ENCODE measurements at places on chromosomes 5 and 9.
A peak's percentile ranks its signal among the peaks of the same experiment; 100 is the strongest.

DNA sequence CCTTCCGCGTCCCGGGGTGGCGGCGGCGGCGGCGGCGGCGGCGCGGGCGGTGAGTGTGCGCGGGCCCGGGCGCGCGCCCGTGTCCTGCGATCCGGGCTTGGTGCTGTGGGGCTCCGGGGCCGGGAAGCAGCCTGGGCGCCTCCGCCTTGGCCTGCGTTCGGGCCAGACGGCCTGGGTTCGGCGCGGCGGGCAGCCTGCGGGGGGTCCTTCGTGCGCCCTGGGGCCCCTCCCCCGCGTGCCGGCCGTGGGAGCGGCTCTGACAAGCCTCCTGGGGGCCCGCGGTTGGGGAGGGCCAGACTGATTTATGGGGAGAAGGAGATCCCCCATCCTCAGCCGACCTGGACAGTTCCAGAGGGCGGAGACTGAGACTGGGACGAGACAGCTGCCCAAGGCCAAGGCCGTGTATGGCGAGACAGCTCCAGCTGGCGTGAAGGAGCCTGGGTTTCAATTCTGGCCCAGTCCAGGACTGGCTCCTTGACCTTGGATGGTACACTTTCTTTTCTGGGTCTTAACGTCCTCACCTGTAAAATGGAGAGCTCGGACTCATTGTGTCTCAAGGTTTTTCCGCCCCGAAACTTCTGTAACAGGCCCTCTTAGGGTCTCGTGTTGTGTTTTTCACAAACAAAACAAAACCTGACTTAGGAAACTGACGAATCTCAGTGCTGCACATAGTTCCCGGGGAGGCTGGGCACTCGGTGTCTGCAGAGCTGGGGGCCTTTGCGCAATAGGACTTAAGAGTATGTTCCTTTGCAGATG lies 603 bp downstream of the TMEM268 start:
- peaks cover 24% of the 10 kb centered on the region for H3K4me1 ChIP-seq
- H3K27ac ChIP-seq, result peak overlapping the region; percentile 80
- DNase-seq, result peak; percentile 64
- no peaks in the 10 kb centered on the region for H3K36me3 ChIP-seq

- no peak overlapping the region for H3K27ac ChIP-seq
- H3K4me1 ChIP-seq, result peaks cover 8% of the 10 kb centered on the region
- H3K27me3 ChIP-seq, result no peaks in the 10 kb centered on the region
- no peak for DNase-seq
Observed at GRCh38 chr5:98517560-98518366, 255.7 kb upstream of the RGMB start.

DNA sequence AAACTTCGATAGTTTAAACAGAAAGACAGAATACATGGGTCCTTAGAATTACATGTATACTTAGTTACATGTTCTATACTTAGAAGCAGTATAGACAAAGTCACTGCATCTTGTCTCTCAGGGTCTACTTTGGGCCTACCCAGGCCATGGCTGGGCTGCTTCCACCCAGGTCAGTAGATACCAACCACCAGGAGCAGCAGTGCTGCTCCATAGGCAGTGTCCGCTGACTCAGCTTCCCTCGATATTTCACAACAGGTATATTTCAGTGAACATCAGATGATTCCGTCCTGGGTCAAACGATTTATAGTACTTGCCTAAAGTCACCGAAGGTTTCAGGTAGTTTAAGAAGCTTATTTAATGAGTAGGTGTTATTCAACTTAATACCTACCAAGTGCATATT lies 18.0 kb downstream of the IARS1 start:
- H3K27me3 ChIP-seq, result no peaks in the 10 kb centered on the region
- no peak for DNase-seq
- no peak overlapping the region for H3K4me3 ChIP-seq
- H3K27ac ChIP-seq, result no peak overlapping the region

DNA sequence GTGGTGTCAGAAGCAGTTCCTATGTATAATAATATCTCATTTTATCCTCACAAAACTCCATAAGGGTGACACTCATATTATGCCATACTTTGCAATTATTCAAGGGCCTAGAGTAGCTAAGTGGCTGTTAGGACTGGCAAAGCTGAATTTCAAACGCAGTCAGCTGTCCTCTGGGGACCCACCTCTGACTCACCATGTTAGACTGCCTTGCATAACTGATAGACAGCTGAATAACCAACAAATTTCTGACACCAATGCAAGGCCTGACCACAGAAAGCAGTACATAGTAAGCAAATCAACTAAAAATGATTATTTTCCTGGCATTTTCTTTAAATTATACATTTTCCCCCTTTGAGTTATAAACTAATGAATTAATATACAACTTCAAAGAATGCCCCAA lies 251.6 kb upstream of the PTGER4 start:
- DNase-seq, result peak; percentile 22
- H3K27ac ChIP-seq, result no peak overlapping the region
- no peaks in the 10 kb centered on the region for H3K4me1 ChIP-seq
- H3K27me3 ChIP-seq, result no peaks in the 10 kb centered on the region
- no peak overlapping the region for H3K4me3 ChIP-seq

GRCh38 chr5:136075466-136075891 lies 46.7 kb downstream of the TGFBI start:
- H3K4me1 ChIP-seq, result no peaks in the 10 kb centered on the region
- no peaks in the 10 kb centered on the region for H3K36me3 ChIP-seq
- H3K4me3 ChIP-seq, result no peak overlapping the region
- no peak overlapping the region for H3K27ac ChIP-seq
- DNase-seq, result no peak

DNA sequence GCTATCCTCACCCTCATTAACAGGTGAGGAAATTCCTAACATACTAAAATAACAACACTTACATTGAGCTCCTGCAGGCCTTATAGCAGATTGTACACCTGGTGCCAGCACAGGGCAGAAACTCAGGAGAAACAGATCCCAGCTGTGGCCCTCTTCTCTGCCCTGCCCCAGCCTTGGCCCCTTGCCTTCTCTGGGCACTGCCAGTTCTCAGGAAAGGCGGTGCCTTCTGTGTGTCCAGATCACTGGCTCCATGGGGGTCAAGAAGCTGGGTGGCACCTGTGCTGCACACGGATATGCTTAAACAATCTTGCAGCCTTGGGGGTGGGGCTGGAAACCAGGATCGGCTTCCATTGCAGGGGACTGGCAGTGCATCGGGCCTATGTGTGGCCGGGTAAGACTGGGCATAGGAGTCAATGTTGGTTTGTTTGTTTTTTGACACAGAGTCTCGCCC lies 19.3 kb downstream of the KYAT1 start:
- H3K4me3 ChIP-seq, result no peak overlapping the region
- DNase-seq, result peak; percentile 82
- peaks cover 23% of the 10 kb centered on the region for H3K4me1 ChIP-seq
- H3K27ac ChIP-seq, result peak overlapping the region; percentile 65

Measured in body of pancreas (tissue), 4 donors.